ENCODE measurements at places on chromosomes 5 and 9.

DNA sequence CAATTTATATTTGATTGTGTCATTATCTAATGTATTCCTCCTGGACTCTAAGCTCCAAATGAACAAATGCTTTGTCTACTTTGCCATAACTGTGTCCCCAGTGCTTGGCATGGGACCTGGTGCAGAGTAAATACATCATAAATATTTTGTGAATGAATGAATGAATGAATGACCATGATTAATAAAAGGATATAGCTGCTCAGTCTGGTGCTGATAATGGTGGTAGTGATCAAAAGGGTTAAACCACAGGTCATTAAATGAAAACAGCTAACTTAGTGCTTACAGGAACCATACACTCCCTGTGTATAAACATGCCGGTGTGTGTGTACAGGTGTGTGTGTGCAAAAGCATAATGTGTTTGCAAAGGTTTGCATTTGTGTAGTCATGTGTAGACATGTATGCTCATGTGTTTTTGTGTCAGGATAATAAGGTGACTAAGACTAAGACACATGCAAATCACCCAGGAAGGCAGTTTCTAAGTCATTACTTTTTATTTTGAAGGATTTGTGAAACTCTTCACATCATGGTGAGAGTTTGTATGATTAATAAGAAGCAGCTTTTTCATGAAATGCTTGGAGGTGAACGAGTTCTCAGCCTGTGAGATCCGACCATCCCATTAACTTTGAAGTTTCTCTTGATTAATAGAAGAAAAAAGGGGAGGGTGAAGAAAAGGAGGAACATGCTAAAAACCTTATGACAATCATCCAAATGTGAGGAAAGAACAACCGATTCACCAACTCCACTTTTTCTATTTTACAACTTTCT lies 24.6 kb downstream of the SPARC start:
- DNase-seq, result no peak

- peak; percentile 14 for DNase-seq
These were observed 225.0 kb downstream of the FANCC start for GRCh38 chr9:95092262-95093072.

- no peak for DNase-seq
These were observed 20.2 kb downstream of the ZBED3 start for GRCh38 chr5:77066823-77067442.

GRCh38 chr9:109182550-109182939 lies 15.5 kb upstream of the FRRS1L start:
- DNase-seq, result no peak

- no peak for DNase-seq
These were observed 272.7 kb upstream of the TRPC7 start for GRCh38 chr5:136638084-136638483.

DNA sequence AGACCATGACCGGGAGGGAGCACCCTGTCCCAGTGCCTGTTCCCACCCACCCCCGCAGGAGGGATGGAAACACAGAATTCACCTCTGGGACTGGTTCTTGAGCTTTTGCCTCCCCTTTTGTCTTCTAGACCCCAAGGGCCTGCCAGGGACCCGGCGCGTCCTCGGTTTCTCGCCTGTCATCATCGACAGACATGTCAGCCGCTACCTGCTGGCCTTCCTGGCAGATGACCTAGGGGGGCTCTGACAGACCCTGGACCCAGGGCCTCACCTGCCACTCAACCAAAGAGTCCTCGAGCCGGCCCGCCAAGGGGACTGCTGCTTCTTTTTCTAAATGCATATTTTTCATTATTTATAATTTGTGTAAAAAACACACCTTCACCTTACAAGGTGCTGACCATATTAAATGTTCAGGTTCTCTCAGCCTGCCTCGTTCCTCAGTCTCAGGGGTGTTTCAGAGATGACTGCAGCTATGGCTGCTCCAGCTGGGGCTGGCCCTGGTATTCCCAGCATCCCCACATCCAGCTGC lies 16.9 kb downstream of the CARD19 start:
- DNase-seq, result no peak

GRCh38 chr9:19161257-19162025 lies 34.1 kb upstream of the PLIN2 start:
- DNase-seq, result peak; percentile 14

- no peak for DNase-seq
These were observed 107.3 kb upstream of the SPIN1 start for GRCh38 chr9:88280816-88281382.

DNA sequence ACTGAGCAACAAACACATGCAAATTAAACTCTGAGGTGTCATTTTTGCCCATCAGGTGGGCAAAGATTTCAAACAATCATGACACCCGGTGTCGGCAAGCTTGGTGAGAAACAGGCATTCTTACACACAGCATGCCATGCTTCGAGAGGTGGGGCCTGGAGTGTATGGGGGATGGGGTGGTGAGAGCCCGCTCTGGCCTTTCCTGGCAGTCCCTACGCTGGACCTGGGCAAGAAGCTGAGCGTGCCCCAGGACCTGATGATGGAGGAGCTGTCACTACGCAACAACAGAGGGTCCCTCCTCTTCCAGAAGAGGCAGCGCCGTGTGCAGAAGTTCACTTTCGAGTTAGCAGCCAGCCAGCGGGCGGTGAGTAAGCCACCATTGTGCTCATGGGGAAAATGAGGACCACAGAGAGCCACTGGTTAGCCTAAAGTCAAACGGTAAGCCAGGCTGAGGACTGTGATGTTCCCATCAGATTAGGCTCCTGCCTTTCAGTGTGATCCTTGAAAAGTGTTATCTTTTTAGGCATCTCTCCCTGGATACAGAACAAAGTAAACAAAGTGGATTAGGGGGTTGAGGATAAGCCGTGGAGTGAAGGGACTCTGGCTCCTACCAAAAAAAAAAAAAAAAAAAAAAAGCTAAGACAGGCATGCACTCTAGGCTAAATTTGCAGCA lies 9.4 kb downstream of the MYOZ3 start:
- peak; percentile 77 for DNase-seq

GRCh38 chr9:87529671-87530070 lies 32.0 kb downstream of the DAPK1 start:
- no peak for DNase-seq

GRCh38 chr5:142366007-142366406 lies 41.2 kb upstream of the SPRY4 start:
- DNase-seq, result no peak

- DNase-seq, result peak; percentile 15
These were observed 158.5 kb upstream of the ELL2 start for GRCh38 chr5:96120120-96120519.

DNA sequence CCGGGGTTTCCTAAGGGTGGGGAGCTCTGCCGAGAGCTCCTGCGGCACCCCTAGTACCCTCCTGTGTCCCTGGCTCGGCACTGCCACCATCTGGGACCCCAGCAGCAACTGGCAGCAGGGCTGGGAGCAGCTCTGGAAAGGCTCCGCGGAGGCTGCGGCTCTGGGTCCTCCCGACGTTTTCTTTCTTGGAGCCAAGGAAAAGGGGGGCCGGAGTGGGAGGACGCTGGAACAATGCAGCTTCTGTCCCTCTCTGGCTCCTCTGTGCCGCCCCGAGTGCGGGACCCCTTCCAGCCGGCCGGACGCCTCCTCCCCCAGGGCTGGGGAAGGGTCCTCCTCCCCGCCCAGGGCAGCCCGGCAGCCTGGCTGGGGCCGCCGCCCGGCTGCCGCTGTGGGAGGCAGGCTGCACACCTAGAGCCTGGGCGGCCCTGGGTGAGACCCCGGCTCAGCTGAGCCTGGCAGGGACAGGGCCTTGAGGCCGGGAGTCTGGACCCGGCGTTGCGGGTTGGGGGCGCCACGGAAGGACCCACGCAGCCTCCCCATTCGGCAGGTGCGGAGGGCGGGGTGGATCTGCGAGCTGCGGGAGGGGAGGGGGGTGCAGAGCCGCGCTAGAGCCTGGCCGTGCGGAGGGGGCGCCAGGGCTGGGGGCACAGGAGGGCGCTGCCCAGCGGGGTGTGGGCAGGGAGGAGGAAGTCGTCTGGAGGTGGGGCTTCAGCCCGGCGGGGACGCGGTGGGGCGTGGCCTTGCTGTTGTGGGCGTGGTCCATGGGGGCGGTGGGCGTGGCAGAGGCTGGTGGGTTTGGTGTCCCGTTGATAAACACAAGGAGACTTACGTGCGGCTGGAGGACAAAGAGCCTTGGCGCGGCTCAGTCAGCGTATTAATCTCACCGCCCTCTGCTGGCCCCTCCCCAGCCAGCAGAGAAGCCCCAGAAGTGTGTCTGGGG lies 15.1 kb downstream of the GPSM1 start:
- DNase-seq, result peak; percentile 80

DNA sequence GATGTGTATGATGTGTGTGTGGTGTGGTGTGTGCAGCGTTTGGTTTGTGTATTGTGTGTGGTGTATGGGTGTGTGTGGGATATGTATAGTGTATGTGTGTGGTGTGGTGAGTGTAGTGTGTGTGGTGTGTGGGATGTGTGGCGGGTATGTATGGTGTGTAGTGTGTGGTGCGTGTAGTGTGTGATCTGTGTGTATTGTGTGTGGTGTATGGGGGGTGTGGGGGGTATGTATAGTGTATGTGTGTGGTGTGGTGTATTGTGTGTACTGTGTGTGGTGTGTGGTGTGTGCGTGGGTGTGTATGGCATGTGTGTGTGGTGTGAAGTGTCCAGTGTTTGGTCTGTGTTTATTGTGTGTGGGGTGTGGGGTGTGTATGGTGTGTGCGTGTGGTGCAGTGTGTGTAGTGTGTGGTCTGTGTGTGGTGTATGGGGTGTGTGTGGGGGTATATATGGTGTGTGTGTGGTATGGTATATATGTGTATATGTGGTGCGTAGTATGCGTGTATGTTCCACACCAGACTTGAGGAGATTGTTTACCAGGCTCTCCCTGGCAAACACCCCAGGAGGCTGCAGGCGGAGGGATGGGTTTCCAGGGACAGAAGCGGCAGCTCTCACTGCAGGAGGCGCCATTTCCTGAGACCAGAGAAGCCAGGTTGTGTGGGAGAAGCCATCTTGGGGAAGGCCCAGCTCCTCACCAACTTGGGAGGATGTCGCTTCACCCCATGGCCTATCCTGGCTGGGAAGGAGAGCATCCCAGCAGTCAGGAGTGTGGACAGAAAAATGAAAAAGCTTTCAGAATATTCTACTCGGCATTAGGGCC lies 138.1 kb downstream of the NXNL2 start:
- no peak for DNase-seq

- DNase-seq, result no peak
These were observed 5.8 kb downstream of the ADAMTS16 start for GRCh38 chr5:5145651-5146529.

- DNase-seq, result no peak
These were observed 347.8 kb downstream of the TRIM32 start for GRCh38 chr9:117034866-117035265.

GRCh38 chr5:179774442-179774841 lies 19.3 kb upstream of the LTC4S start:
- DNase-seq, result no peak

GRCh38 chr9:88388203-88388885 lies at the start of gene SPIN1:
TSS of gene SPIN1 (plus strand) at chr9:88388444. CDS start at chr9:88426540, 38,096 bp downstream.
- peak; percentile 81 for DNase-seq

GRCh38 chr5:75059912-75060545 lies 7.7 kb upstream of the GCNT4 start:
- no peak for DNase-seq

DNA sequence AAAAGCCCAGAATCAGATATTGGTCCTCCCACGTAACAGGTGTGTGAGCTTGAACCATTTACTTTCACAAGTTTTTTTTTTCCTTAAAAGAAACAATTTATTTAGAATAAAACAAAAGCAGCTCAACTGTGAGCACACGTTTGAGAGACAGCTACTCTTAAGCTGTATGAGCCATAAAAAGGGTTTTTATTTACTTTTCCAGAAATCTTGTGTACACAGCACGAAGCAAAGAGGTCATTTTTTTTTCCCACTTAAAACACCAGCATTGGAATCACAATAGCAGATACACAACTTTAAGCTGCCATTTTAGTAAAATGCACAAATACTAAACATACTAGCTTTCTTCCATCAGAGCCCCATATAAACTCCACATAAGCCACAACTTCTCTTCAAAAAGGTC lies 44.6 kb downstream of the JAKMIP2 start:
- DNase-seq, result no peak

Data from NCI-H82 (cell line).